ENCODE measurements at places on chromosomes 4 and X. TPM values are rescaled to one million over a fixed set of nuclear protein-coding genes. Genes with fewer than 3 reads are reported as not detected.
A peak's percentile ranks its signal among the peaks of the same experiment; 100 is the strongest.

DNA sequence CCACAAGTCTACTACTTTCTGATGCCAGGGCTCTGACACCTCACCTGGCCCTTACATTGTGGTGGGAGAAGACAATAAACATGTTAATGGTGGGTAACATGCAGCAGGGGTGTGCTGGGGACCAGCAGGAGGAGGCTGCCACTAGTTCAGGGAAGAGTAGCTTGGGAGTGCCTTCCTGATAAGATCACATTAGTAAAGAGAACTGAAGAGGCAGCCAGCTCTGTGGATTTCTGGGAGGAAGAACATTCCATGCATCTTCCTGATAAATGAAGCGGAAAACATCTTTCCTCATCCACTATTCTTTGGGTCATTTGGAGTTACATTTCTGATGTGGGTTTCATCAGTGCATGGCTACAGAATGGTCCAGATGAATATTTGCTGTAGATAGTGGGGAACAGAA, 9.0 kb downstream of the RNF150 start:
- no peak for DNase-seq

TLL1 gene
- total RNA-seq = 10.0 TPM

GRCh38 chr4:7158081-7158750, 34.1 kb upstream of the SORCS2 start:
- no peak for DNase-seq

- no peak for DNase-seq
Measured at GRCh38 chrX:12802741-12803140, 11.5 kb downstream of the PRPS2 start.

MGAT4D gene
- not detected for total RNA-seq

GRCh38 chr4:89755220-89755619, 81.7 kb downstream of the SNCA start:
- no peak for DNase-seq

TGIF2LX gene
- total RNA-seq = not detected

GRCh38 chr4:8324640-8325239, 55.2 kb downstream of the HTRA3 start:
- no peak for DNase-seq

GRCh38 chr4:99815597-99816011, 1.0 kb upstream of the DAPP1 start:
- DNase-seq = no peak

- DNase-seq = no peak
Measured at GRCh38 chrX:67723580-67724351, 179.9 kb downstream of the AR start.

NSG1 gene
- total RNA-seq = 9.5 TPM

- DNase-seq = peak; percentile 39
Measured at GRCh38 chr4:129240816-129241215, 144.9 kb downstream of the C4orf33 start.

RADX gene
- 4.7 TPM for total RNA-seq

- no peak for DNase-seq
Measured at GRCh38 chrX:109155161-109155560, 326.7 kb downstream of the GUCY2F start.

ARMCX5 gene
- 15.2 TPM for total RNA-seq

GRCh38 chrX:10654960-10655359, 34.6 kb upstream of the MID1 start:
- no peak for DNase-seq

HSFX2 gene
- 0.79 TPM for total RNA-seq

- DNase-seq = no peak
Measured at GRCh38 chrX:153340111-153340510, 6.2 kb downstream of the ZNF275 start.

- DNase-seq = no peak
Measured at GRCh38 chr4:90318193-90318592, 191.0 kb downstream of the CCSER1 start.

- DNase-seq = no peak
Measured at GRCh38 chr4:40228497-40229365, 31.9 kb downstream of the RHOH start.

DNA sequence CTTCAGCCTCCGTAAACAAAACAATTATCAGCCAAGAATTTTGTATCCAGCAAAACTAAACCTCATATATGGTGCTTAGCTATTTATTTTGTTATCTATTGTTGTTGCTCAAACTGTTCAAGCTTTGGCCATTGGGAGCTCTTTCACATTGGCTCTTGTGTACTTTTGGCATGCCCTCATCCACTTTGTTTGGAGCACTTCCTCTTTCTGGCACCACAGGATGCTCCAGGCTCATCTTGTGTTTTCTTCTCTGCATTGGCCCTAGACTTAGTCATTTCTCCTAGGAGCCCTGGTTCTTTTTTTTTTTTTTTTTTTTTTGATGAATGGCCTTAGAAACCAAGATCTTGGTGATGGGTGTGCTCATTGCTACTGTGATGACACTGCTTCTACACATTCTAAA, 74.5 kb downstream of the DIPK2B start:
- DNase-seq = no peak

APLN gene
- total RNA-seq = 0.31 TPM

RBMXL3 gene
- total RNA-seq = not detected

APELA gene
- total RNA-seq = 0.25 TPM

TLR1 gene
- total RNA-seq = 18.0 TPM

GRCh38 chr4:111074523-111075114, 451.7 kb upstream of the PITX2 start:
- DNase-seq = no peak

- DNase-seq = no peak
Measured at GRCh38 chr4:105808750-105809041, 86.6 kb upstream of the NPNT start.

ALG13 gene
- total RNA-seq = 45.5 TPM

SAGE1 gene
- not detected for total RNA-seq
